ENCODE measurements at places on chromosomes 5 and 9.

DNA sequence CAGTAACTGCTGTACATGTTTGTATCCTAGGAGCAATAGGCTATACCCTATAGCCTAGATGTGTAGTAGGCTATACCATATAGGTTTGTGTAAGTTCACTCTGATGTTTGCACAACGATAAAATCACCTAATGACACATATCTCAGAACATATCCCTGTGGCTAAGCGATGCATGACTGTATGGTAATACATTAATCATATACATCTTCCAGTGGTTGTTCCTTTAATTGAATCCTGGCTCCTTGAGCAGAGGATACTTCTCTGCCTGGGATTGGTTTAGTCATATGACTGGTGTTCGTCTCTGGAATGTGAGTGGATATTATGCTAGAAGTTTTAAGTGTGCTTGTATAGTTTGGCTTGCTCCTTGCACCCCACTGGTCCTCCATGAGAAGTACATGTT is 425.8 kb downstream of the MAN2A1 start:
- ATAC-seq: no peak

GRCh38 chr5:19179571-19179970 is 808.4 kb downstream of the CDH18 start:
- no peak for ATAC-seq

GRCh38 chr5:43227655-43228054 is 35.6 kb downstream of the NIM1K start:
- no peak for ATAC-seq

GRCh38 chr5:71862507-71863060 is 143.5 kb downstream of the CARTPT start:
- no peak for ATAC-seq

DNA sequence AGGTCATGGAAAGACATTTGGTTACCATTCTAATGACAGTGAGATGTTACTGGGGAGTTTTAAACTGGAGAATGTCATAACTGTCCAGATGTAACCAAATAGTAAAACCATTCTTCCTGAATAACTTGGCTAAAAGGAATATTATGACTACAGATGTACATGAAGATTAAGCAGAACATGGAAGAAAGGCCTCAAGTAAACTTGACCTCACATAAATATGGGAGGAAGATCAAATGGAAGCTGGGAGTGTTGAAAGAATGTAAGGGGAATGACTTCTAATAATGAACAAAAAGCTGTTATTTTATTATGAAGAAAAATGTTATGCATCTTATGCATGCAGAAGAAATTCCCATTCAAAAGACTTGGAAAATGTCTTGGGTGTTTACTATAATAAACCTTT is 107.7 kb upstream of the CDKN2B start:
- no peak for ATAC-seq

- no peak for ATAC-seq
Observed at GRCh38 chr5:111769541-111769940, 12.5 kb upstream of the NREP start.

DNA sequence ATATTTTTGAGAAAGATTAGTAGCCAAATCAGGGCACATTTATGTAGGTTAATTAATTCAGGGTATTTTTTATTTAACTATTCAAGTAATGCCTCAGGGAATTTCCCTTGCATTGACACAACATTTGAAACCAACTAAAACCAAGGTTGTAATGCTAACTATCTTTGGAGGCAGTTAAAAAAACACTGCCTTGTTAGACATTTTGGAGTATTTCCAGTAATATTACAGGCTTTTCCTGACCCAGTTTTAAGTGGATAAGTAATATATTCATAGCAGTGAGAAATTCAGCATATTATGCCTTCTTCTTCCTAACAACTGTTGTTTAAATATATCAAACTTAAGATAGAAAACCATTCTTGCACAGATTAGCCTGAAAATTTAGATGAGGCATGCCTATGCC is 175.1 kb downstream of the TMC1 start:
- ATAC-seq: no peak

- ATAC-seq: no peak
Observed at GRCh38 chr5:22596404-22596970, 256.7 kb downstream of the CDH12 start.

- ATAC-seq: no peak
Observed at GRCh38 chr5:150078802-150079689, 7.3 kb downstream of the CSF1R start.

DNA sequence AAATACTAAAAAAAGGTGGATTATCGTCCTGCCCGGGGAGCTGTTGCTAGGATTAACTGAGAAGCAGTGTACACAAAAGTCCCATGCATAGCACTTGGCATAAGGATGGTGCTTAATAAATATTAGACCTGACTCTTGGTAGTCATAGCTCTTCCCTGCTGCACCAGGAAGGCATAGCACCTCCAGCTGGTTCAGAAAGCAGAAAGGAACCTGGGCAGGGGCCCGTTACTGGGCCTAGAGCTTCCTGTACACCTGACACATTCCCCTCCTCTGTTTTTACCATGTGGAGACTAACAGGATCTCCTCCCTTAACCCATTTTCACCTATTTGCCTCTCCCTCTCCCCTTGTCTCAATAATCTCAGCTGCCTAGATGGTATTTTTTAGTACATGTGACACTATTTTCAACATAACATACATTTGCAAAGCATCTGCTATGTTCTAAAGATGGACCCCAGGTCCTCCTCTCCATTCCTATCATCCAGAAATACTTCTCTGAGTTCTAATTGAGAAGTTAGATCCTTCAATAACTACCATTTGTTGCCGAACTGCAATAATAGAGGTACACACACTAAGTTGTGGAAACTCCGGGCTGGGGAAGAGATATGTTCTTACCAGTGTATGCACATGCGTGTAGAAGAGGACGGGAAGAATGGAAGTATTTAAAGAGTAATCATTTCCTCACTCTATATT is 3.2 kb upstream of the ANP32B start:
- ATAC-seq: no peak

DNA sequence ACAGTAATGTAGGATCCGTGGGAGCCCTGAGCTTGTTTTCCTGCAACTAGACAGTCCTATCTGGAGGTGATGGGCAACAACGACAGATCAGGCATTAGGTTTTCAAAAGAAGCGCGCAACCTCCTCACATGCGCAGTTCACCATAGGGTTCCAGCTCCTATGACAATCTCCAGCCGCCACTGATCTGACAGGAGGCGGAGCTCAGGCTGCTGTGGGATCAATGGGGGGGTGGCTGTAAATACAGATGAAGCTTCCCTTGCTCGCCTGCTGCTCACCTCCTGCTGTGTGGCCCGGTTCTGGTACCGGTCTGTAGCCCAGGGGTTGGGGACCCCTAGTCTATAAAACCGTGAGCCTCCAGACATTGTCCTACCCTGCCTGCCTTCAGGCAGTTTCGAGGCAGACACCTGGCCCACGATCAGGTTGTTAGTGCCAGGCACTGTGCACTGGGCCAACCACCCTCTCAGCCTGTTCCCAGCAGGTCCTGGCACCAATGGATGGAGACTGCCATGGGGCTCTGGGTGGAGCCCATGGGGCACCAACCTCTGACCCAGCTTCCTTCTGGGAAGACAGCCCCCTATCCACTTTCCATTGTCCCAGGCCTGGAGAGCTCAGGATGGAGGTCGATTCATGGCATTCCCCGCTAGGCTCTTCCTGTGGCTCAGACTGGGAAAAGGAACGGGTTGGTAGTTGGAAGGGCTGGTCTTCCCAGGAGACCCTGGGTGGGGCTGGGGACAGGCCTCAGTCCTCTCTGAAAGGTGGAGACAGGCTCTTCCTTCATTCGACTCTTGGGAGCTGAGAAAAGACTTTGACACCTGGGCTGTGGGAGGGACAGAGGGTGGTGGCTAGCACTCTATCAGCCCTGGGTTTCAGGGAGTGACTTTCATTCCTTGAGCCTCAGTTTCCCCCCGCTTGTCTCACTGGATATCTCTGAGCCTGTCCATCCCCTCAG is 1.7 kb downstream of the ENDOG start:
- no peak for ATAC-seq

GRCh38 chr9:33320568-33321261 is 30.4 kb downstream of the NFX1 start:
- peak; percentile 30 for ATAC-seq

DNA sequence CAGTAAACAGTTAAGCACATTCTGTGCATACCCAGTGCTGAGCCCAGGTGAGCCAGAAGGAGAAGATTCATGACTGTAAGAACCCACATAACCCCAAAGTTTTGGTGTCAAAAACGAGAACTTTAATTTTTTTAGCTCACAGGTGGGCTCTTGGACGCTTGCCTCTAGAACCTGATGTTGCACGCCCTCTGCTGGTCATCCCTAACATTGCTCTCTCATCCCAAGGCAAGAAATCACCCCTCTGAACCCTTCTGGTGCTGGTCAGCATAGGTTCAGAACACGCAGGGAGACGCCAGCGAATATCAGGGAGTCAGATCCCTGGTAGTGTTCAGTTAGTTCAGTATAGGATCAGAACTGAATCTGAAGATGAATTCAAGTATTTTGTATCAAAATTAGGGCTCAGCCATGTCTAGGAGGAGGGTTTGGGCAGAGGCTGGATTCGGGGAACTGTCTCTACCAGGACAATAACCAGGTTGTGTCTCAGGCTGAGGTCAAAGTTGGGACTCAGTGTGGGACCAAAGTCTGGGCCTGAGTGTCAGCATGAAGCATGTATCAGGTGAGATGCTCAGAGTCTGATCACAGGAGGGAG is 4.1 kb upstream of the DNAJB5 start:
- ATAC-seq: no peak

DNA sequence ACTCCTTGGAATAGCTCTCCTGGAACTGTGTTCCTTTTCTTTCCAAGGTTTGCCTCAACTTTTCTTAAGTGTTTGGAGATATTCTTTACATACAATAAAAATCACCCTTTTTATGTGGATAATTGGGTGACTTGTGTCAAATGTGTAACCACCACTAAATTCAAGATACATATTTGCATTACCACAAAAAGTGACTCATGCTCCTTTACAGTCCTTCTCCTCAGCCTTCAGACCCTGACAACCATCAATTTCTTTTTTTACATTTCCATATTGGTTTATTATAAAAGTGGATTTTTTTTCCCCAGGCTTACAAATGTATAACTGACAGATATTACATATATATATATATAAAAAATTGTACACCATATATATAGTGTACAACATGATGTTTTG is 372.0 kb upstream of the KCNN2 start:
- ATAC-seq: no peak

DNA sequence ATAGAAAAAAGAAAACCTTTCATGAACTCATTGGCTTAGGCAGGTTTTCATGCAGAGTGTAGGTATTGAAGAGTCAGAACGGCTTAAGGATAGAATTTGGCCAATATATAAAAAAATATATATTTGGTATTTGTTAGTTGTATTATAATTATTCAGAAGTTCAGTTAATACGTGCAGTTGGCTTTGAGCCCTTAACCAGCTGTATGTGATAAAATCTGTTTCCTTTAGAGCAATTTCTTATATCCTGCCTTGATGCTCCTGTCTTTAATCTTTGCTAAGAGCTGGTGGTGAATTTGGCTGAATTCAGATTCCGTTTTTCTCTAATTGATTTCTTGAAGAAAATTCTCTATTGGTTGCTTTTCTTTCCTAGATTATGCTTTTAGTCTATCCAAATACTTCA is 3.7 kb downstream of the ANXA1 start:
- no peak for ATAC-seq

DNA sequence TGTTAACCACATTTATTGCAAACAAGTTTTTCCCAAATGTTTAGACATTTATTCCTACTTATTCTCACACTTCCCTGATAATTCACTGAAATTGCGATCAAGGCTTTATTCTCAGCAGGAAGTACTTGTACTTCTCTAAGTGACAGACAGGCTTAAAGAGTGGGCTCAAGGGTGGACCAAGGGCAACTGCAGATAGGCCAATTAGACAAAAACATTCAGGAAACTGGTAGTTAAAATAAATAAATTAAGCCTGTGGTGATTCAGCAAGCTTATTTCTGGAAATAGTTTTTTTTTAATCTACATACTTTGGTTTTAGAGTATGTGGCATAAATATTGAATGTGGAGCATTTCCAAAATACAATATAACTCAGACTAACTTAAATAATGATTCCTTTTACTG is 136.1 kb downstream of the UGCG start:
- ATAC-seq: no peak

DNA sequence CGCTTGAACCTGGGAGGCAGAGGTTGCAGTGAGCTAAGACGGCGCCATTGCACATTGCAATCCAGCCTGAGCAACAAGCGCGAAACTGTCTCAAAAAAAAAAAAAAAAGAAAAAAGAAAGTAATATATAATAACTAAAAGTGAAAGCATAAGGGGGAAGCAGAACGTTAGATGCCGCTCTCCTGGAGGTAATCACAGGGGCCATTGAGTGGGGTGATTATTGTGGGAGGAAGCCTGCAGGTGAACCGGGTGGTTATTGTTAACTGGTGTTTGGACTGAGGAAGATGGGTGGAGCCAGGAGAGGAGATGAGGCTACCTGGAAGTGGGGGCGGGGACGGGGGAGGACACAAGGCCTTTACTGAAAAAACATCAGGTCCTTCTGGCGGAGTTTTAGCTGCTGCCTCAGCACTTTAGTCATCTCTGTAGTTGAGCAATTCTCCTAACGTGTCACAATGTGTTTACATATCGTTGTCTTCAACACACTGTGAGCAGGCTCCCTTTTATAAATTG is 5.3 kb upstream of the TJP2 start:
- peak; percentile 86 for ATAC-seq

GRCh38 chr5:84303315-84303714 is 81.4 kb downstream of the EDIL3 start:
- ATAC-seq: no peak

GRCh38 chr5:139711906-139712224 is 63.7 kb downstream of the CXXC5 start:
- ATAC-seq: no peak

GRCh38 chr5:172488221-172488620 is 33.9 kb upstream of the SH3PXD2B start:
- ATAC-seq: no peak

Data from activated CD4-positive, CD25-positive, alpha-beta regulatory T cell treated with anti-CD3 and anti-CD28 coated beads, Interleukin-2, amount 50 U/mL, for 24 hours (primary cell).